Activated naive CD8-positive, alpha-beta T cell treated with anti-CD3 and anti-CD28 coated beads for 36 hours (primary cell): ENCODE measurements at places on chromosomes 1 and 21.

DNA sequence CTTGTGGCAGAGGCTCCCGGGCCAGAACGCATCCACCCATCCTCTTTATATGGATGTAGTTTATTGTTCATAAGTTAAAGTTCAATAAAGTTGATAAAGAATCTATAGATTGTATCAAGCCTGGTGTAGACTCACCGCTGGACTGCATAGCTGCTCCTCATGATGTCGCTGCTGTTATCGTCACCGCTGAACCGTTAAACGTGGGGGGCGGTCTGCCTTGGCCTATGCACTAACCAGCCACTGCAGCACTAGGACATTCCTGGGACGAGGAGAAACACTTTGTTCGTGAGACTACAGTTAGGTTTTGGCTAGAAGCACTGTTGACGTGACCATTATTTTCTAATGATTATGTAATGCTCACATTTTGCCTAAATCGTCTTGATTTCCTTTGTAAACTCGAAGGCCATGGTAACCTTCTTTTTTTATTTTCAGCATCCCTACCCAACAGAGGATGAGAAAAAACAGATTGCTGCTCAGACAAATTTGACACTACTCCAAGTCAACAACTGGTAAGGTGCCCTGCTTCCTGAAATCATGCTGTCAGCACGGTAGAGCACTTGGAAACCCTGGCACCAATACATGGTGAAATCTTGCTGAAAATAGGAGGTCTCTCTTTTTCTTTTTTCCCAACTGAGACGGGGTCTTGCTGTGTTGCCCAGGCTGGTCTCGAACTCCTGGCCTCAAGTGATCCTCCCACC is 50.2 kb downstream of the PKNOX1 start:
- DNase-seq: no peak

DNA sequence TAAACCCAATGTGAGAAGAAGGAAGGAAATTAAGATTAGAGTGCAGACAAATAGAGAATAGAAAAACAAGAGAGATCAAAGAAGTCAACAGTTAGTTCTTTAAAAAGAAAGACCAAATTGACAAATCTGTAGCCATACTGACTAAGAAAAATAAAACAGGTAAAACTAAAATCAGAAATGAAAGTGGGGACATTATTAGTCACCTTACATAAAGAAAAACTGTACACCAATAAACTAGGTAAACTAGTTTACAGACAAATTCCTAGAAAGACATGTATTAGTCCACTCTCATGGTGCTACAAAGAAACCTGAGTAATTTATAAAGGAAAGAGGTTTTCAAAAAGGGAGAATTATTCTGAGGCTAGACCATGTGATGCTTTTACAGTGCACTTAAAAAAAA is 22.3 kb downstream of the BLZF1 start:
- DNase-seq: no peak

GRCh38 chr1:96749618-96750017 is 28.0 kb downstream of the PTBP2 start:
- DNase-seq: no peak

DNA sequence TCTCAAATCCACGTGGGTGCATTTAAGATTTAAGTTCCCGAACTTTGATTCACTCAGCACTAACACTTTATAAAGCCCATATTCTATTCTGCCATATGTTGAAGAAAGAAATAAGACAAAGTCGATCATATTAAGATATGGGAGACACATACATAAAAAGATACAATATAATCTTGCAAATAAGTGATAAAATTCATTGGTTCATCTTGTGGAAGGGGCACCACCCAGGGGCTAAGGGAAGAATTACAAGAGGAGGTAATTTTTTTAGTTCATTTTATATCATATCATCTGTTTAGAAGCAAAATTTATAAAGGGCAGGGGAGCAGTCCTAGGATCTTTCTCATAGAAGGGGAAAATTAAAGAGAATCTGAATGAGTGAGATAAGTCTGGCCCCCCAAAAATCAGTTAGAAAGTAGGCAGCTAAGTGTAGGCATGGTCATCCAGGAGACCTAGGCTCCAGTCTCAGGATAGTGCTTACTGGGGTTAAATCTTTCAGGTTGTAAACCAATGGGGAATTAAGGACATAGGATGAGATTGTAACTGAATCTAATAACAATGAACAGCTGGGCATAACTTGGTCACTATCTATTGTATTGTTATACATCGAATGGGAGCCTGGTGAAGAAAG is 124.2 kb upstream of the L1TD1 start:
- no peak for DNase-seq

GRCh38 chr1:6591644-6592043 is 11.0 kb downstream of the KLHL21 start:
- no peak for DNase-seq

DNA sequence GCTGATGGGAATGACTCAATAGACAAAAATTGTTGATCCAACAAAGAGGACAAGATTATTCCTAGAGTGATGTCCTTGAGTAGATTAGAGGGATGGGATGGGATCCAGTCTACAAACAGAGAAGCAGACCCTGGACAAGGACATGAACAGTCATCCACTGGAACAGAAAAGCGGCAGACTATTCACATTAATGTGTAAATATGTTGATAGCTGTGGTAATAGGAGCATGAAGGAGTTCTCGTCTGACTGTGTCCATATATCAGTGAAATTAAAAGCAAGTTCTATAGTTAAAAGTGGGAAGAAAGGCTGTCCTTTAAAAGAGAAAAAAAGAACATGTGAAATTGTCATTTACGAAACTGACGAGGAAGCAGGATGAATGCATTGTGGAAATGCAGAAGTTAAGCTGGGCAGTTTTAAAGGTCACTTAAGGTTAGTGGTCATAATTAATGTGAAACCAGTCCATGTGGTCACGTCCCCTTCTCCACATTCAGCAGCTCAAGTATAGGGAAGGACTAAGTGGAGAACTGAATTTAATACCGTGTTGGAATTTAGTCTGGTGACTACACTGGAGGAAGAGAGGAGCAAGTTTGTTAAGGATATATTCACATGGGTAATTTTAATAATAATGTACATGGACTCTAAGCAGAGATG is 62.1 kb downstream of the PIK3R3 start:
- no peak for DNase-seq

- DNase-seq: no peak
Observed at GRCh38 chr1:40930174-40930964, 49.1 kb upstream of the CTPS1 start.

GRCh38 chr1:114355240-114355639 is 155.8 kb downstream of the TRIM33 start:
- DNase-seq: no peak
